ENCODE measurements at places on chromosomes 7 and 10. TPM values are rescaled to one million over a fixed set of nuclear protein-coding genes. Genes with fewer than 3 reads are reported as not detected.
A peak's percentile ranks its signal among the peaks of the same experiment; 100 is the strongest.

The ADAMTS14 gene
- 0.21 TPM for total RNA-seq

The IGF2BP3 gene
- 2.5 TPM for total RNA-seq

The MCMBP gene
- 133 TPM for total RNA-seq

The KIF11 gene
- 38.7 TPM for total RNA-seq

The LLCFC1 gene
- total RNA-seq: not detected

The SPDYE2B gene
- not detected for total RNA-seq

DNA sequence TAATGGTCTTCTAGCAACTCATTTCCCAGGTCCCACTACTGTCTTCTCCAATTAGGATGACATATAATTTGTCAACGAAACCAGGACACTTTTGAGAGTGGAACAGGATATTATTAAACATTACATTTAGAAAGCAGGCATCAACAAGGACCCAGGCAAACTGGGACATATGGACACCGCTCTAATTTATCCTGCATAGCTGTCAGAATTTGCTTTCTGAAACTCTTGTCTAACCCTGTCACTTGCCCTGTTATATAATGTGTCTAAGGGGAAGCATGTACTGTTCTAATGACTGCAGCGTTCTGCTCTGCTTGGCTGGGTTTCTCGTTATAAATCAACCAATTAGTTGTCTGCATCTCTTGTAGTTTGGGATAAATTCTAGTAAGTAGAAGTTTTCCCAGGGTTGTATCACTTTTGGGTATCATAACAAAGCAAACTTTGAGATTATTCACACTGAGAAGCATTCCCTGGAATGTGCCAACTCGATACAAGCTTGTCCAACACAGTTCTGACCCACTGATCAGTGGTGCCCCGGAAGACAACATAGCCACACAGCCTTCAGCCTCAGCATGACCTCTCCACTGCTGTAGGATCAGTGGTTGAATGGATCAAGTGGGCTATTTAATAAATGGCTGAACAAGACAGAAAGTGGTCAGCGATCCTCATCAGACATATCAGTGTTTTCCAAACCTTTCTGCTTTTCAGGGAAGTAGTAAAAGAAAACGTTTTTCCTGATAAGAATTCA is 228.1 kb downstream of the KIF20B start:
- H3K4me1 ChIP-seq: no peaks in the 10 kb centered on the region
- no peak overlapping the region for H3K27ac ChIP-seq
- H3K36me3 ChIP-seq: no peaks in the 10 kb centered on the region
- no peak for DNase-seq
- no peaks in the 10 kb centered on the region for H3K27me3 ChIP-seq

GRCh38 chr10:62019013-62019684 is 117.7 kb downstream of the ARID5B start:
- H3K4me1 ChIP-seq: peaks cover 68% of the 10 kb centered on the region
- H3K36me3 ChIP-seq: peaks cover 45% of the 10 kb centered on the region
- H3K27me3 ChIP-seq: no peaks in the 10 kb centered on the region
- peak overlapping the region; percentile 61 for H3K4me3 ChIP-seq
- no peak for DNase-seq

DNA sequence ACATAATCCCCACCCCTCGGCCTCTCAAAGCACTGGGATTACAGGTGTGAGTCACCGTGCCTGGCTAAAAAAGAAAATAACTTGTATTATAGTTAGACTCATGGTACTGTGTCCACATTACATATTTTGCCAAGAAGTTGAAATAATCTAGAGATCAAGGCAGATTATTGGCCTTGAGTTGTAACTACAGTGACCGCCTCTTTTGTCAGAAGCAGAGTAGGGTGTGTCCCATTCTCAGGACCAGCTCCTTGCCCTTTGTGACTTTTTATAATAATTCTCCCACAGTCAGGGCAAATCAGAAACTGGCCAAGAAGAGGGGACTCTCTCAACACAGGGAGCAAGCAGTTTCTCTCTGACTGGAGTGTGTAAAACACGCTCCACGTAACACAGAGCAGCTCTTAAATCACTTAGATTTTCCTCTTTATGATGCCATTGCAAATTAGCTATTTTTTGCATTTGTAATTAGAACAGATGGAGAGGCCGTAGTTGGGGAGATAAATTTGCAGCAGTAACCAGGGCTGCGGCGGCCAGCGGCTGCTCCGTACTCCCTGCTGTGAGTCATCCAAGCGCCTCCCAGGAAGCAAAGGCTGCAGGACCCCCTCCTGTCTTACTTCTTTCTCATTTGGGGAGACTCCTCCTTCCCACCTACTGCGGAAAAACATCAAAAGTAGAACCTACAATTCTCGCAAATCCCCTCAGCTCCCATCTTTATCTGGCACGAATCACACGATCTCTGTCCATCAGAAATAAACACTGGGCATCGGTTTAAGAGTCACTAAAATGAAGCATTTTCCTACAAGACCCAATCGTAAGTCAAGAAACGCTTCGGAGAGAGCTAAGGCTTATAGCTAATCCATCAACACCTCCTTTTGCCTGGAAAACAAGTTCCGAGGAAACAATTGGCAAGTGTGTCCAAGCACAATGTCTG is 32.1 kb upstream of the MSRB2 start:
- H3K27ac ChIP-seq: no peak overlapping the region
- H3K27me3 ChIP-seq: peaks cover 10% of the 10 kb centered on the region
- H3K4me1 ChIP-seq: no peaks in the 10 kb centered on the region
- no peak for DNase-seq

- no peak overlapping the region for H3K4me3 ChIP-seq
- H3K4me1 ChIP-seq: no peaks in the 10 kb centered on the region
- H3K36me3 ChIP-seq: no peaks in the 10 kb centered on the region
- peaks cover 4% of the 10 kb centered on the region for H3K27me3 ChIP-seq
- no peak for DNase-seq
Observed at GRCh38 chr10:10438335-10439100, 579.2 kb upstream of the CELF2 start.

GRCh38 chr7:38630720-38631673 is at the start of gene AMPH:
Gene AMPH (minus strand): TSS chr7:38631373. CDS start chr7:38631351, 22 bp downstream.
- H3K4me3 ChIP-seq: peak within 1 kb of the TSS; percentile 30
- no peak for DNase-seq

GRCh38 chr10:62899311-62899710 is 83.1 kb upstream of the EGR2 start:
- no peak overlapping the region for H3K4me3 ChIP-seq
- no peaks in the 10 kb centered on the region for H3K36me3 ChIP-seq
- peaks cover 4% of the 10 kb centered on the region for H3K27me3 ChIP-seq
- no peaks in the 10 kb centered on the region for H3K4me1 ChIP-seq

DNA sequence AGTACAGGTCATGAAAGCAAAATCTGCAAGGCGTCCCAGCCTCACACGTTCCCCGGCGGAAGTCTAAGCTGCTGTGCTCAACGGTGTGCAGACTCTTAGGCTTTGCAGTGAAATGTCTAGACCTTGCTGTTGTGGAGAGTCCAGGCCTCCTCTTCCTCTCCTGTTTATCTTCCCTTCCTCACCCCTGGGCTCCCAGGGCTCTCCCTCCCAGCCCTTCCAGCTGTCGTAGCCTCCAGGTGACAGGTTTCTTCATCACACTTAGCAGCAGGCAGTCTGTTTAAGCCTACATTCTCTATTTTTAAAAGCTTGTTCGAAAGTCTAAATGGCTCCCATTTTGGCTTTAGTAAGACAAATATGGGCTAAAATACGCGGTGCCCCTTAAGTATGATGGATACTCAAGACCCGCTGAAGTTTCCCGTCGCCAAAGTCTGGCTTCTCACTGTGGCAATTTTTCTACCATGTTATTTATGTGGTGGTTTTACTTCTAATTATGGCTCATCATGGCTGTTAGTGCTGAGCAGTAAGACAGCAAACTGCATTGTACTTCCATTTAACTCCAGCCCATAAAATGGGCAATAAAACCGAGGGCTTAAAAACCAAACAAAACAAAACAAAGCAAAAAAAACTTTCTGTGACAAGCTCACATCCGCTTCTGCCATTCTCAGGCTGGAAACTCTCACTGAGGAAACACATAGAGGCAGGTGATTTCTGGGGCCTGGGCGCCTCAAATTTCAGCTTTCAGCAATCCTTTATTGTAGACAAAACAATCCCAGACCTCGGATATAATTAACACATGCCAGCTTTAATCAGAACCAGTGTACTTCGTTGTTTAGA is 243.2 kb downstream of the SNX10 start:
- H3K27ac ChIP-seq: no peak overlapping the region
- H3K36me3 ChIP-seq: no peaks in the 10 kb centered on the region
- H3K27me3 ChIP-seq: peaks cover 54% of the 10 kb centered on the region
- no peak overlapping the region for H3K4me3 ChIP-seq
- no peak for DNase-seq

DNA sequence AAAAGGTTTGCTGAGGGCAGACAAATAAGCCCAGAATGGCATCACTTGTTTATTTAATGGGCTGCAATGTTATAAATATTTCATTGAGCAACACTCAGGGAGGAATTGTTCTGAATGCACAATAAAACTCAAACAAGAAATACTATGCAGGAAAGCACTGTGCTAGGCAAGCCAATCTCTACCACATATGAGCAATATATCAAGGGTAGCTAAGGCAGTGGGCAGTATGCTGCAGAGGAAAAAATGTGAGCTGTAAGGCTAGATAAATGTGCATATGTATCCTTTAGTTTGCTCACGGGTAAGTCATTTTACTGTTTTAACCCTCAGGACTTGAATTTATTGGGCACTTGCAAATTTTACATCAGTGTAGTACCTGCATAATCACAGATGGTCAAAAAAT is 349.6 kb downstream of the CDC14C start:
- H3K27me3 ChIP-seq: no peaks in the 10 kb centered on the region
- no peak for DNase-seq
- no peaks in the 10 kb centered on the region for H3K36me3 ChIP-seq

GRCh38 chr7:26588511-26588910 is 275.9 kb downstream of the SKAP2 start:
- H3K27me3 ChIP-seq: peaks cover 14% of the 10 kb centered on the region
- no peak for DNase-seq
- H3K4me1 ChIP-seq: no peaks in the 10 kb centered on the region
- no peak overlapping the region for H3K27ac ChIP-seq
- H3K4me3 ChIP-seq: no peak overlapping the region

GRCh38 chr10:3813986-3814837 is 29.2 kb upstream of the KLF6 start:
- no peak overlapping the region for H3K4me3 ChIP-seq
- no peak overlapping the region for H3K27ac ChIP-seq
- no peak for DNase-seq

DNA sequence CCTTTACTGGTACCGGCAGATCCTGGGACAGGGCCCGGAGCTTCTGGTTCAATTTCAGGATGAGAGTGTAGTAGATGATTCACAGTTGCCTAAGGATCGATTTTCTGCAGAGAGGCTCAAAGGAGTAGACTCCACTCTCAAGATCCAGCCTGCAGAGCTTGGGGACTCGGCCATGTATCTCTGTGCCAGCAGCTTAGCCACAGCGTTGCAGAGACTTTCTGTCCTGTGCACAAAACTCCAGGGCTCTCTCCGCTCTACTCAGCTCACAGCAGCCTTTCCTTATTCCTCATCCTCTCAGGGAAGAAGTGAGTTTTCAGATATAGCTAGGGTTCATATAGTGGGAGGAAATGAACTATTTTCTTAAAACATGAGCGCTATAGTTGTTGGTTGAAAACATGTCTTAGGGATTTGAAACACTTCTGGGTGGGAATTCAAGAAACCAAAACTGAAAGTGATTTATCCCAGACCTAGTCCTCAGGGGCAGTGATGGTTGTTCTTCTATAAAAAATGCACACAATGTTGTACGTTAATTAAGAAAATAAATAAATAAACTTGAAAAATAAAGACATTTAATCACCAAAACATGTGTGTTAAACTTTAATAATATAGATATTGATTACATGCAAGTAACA is 150.2 kb upstream of the PRSS58 start:
- DNase-seq: no peak
- no peak overlapping the region for H3K27ac ChIP-seq
- peaks cover 4% of the 10 kb centered on the region for H3K4me1 ChIP-seq
- H3K4me3 ChIP-seq: no peak overlapping the region
- H3K36me3 ChIP-seq: no peaks in the 10 kb centered on the region

Data from activated T-helper 1 cell treated with anti-CD3 and anti-CD28 coated beads, Interleukin-12 subunit alpha, Interleukin-12 subunit beta, Interleukin-2, Interleukin-4 antibody, amounts not matched to agents 30 ng/mL and 10 ng/mL and 1 ng/mL, durations not matched to agents 14 hours and 24 hours and 36 hours (primary cell).